Activated T-cell treated with anti-CD3 and anti-CD28 coated beads for 24 hours (primary cell): ENCODE measurements at places on chromosomes 13 and 19.

- DNase-seq, result no peak
These were observed 128.7 kb downstream of the UGGT2 start for GRCh38 chr13:95924389-95924994.

GRCh38 chr19:37635076-37636056, 19.9 kb downstream of the ZFP30 start:
- DNase-seq, result no peak

- peak; percentile 78 for DNase-seq
These were observed at the start of gene LCP1 for GRCh38 chr13:46181840-46182490. LCP1 (minus strand) TSS chr13:46182177; CDS start chr13:46159662, 22,515 bp downstream.

GRCh38 chr19:5778402-5778801, 6.1 kb downstream of the PRR22 start:
- DNase-seq, result no peak

DNA sequence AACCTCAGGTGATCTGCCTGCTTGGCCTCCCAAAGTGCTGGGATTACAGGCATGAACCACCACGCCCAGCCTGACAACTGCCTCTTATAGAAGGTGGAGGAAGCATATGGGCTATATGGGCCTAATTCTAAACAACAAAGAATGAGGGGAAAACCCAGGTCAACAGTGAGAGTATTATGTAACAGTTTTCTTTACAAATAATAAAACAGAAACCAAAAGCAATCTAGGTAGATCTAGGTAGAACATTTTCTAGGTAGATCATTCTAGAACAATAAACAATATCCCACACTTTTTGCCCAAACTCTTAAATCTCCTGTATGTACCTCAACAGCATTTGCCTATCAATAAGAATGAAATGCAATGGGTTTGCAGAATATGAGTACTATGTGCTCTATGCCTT, 267.4 kb downstream of the ABCC4 start:
- no peak for DNase-seq

GRCh38 chr19:54459282-54460229, 4.0 kb downstream of the LENG9 start:
- no peak for DNase-seq

DNA sequence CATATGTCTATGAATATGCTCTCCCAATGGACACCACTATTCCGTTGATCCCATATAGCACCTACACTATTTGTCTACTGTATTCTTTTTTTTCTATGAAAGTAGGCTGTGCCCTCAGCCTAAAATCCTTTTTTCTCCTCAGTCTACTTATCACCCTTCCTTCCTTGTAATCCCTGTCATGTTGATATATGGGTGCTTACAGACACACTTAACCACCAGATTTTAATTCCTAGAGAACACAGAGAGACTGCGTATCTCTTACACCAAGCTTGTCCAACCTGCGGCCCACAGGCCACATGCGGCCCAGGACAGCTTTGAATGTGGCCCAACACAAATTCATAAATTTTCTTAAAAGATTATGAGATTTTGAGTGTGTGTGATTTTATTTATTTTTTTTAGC, 101.1 kb downstream of the ZAR1L start:
- DNase-seq, result no peak

- no peak for DNase-seq
These were observed 617 bp downstream of the SKA3 start for GRCh38 chr13:21175656-21176214.

DNA sequence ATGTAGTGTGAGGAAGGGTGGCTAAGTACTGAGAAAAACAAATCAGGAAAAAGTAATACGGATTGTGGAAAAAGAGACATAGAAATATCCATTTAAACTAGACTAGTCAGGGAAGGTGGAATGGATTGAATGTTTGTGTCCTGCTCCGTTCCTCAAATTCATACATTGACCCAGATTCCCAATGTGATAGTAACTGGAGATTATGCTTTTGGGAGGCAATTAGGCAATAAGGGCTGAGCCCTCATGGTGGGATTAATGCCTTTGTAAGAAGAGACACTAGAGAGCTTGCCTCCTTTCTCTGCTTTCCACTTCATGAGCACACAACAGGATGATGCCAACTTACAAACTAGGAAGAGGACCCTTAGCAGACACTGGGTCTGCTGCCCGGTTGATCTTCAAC, 765.2 kb upstream of the GPC6 start:
- no peak for DNase-seq

GRCh38 chr13:49436890-49437289, 7.0 kb downstream of the CAB39L start:
- DNase-seq, result no peak

GRCh38 chr19:51702103-51702824, 9.1 kb downstream of the SPACA6 start:
- no peak for DNase-seq

DNA sequence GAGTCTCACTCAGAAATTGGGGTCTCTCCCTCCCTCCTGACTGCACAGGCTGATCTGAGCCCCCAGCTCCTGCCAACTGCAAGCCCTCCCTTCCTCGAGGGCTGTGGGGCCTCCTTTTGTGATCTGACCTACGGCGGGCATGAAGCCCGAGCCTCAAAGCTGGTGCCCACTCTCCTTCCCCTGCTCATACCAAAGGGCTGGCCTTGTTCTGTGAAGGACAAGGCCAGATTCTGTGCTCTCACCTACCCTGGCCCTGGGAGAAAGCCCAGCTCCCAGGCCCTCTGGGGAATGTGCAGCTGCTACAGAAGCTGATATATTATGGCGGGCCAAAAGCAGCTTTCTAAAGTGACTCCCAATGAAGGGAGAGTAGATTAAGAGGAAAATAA, 9.0 kb upstream of the ECH1 start:
- no peak for DNase-seq

DNA sequence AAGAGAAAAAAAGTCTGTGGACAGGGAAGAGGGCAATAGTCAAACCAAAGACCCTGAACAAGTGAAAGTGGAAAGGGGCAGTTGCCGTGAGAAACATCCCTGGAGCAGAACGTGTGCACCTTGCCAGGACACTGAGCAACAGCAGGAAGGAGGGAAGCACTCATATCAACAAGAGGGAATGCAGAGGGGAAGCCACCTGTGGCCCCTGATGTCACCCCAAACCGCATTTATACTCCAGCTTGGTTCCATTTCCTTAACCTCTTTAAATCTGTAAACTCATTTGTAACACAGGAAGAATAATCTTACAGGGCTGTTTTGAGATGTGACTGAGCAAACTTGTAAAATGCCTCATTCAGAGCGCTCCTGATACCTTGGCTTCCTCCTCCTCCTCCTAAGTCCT, 698.8 kb downstream of the DIAPH3 start:
- no peak for DNase-seq

DNA sequence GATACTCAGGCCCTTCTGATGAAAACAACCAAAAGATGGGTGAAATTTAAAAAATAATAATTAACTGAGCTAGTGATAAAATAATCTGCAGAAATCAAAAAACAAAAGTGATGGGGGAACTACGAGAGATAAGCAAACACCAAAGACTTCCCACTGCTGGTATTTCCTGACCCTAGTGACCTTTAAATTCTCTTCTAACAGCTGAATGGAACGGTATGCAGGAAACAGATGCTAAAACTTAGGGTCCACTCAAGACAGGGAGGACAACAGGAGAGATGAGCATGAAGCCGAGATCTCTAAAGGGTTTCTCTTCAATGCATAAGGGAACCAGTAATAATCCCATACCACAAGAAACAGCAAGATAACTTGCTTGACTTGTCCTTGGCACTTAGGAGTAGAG, 50.8 kb downstream of the USP12 start:
- DNase-seq, result no peak

DNA sequence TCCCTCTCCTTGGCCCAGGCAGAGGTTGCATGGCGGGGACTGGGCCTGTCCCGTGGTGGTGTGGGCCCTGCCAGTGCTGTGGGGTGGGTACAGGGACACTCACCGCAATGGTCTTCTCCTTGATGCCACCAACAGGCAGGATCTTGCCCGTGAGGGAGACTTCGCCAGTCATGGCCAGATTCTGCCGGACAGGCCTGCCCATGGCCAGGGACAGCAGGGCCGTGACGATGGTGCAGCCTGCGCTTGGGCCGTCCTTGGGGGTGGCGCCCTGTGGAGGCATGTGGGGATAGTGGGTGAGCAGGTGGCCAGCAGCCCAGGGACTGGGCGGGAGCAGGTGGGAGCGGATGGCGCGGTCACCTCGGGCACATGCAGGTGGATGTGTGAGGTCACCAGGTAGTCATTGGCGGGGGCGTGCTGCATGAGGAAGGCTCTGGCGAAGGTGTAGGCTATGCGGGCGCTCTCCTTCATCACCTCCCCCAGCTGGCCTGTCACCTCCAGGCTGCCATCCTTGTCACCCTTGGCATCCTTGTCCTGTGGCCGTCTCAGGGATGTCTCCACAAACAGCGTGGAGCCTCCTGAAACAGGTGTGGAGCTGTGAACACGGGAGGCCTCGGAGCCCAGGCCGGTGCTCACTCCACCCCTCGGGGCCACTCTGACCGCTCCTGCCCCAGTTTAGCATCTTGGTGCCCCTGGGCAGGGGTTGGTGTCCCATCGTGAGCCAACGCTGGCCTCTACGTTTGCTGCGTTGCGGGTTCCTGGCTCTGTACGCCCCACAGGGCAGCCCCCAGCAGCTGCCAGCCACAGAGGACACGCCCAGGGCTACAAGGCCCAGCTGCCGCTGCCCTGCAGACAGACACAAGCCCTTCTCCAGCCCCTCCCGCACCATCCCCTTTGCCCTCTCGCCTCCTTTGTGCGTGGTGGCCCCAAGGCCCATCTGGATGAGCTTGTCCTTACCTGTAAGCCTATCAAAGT, 3.4 kb downstream of the RPL36 start:
- DNase-seq, result no peak

DNA sequence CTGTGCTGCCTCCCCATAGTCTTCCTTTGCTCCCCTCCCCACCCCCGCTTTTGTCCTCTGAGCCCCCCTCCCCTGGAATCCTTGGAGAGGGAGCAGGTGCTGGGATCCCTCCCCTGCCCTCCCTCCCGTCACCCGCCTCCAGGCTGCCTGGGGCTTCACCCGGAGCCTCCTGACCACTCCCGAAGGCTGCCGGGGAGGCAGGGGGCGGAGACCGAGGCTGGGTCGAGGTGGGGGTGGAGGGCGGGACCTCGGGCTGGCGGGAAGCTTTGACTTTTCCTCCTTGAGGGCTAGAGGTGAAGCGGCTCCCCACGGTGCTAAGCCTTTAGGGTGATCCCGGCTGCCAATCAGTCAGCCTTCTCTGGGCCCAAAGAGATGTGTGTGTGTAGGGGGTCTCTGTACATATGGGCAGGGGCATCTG, 1.5 kb downstream of the KMT5C start:
- DNase-seq, result peak; percentile 52

DNA sequence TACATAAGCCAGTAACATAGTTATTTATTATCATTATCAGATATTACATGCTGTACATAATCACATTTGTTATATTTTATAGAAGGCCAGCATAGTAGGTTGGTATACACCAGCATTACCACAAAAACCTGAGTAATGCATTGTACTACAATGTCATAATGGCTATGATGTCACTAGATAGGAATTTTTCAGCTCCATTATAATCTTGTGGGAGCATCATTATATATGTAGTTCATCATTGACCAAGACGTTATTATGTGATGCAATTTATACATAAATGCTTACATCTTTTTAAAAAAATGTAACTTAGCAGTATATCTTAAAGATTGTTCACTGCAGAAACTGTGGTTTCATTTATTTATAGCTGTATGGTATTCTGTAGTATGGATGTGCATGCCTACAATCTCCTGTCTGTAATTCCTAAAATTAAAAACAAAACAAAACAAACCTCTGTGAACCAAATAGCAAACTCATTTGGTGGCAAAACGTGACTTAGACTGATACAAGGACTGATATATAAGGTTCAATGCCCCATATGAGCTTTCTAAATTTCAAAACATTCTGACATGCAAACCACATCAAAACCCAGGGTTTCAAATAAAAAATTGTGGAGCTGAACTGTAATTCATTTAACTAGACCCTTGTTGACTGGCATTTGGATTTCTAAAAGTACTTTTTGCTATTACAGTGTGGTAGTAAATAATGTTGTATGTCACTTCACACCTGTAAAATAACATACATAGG, 250.9 kb downstream of the DLEU7 start:
- no peak for DNase-seq

- no peak for DNase-seq
These were observed 126.7 kb downstream of the STARD13 start for GRCh38 chr13:33158816-33159215.

DNA sequence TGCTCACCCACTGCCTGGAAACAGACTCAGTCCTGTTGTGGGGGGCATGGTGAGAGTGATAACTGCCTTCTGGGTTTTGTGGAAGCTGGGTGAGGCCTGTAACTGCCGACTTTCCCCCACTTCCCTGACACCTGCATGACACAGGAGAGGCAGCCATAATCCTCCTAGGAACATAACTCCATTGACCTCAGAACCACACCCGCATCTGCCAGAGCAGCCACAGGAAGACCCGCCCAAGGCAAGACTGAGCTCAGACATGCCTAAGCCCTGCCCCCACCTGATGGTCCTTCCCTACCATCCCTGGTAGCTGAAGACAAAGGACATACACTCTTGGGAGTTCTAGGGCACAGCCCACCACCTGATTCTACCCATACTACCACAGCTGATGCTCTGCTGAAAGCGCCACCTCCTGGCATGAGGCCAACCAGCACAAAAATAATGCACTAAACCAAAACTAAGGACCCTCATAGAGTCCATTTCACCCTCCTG, 326.7 kb downstream of the RBM26 start:
- DNase-seq, result no peak

- DNase-seq, result no peak
These were observed 671.0 kb upstream of the SLITRK1 start for GRCh38 chr13:84553227-84553626.

GRCh38 chr19:48518207-48518606, 6.6 kb upstream of the LMTK3 start:
- no peak for DNase-seq

DNA sequence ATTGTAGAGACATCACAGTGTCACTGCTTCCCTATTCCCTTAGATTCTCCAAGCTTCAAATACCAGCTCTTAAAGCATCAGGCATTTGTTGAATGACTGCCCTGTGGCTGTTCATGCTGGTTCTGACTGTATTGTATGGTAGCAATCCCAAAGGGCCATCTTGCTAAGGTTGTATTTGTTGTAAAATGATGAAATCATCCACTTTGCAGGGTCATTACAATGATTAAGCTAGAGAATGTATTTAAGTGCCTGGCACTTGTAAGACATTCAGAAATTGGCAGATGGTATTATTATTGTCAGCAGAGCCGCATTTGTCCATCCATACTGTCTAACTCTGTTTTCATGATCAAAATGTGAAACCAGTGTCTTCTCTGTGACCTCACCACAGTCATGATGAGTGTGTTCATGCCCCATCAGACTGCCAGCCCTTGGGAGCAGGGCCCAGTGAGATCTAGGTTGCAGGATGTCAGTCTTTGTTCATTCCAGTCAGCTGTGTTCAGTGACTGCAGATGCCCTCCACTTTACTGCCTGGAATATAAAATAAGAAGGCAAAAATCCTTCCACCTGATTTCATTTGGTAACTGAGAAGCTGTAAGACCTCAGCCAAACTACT, 86.1 kb downstream of the DHRS12 start:
- no peak for DNase-seq

GRCh38 chr19:6790194-6791128, 18.0 kb downstream of the VAV1 start:
- no peak for DNase-seq
